ENCODE measurements at places on chromosomes 7 and 10. TPM values are rescaled to one million over a fixed set of nuclear protein-coding genes. Genes with fewer than 3 reads are reported as not detected.

Gene BHLHA15
- 0.57 TPM for total RNA-seq

- peaks cover 19% of the 10 kb centered on the region for H3K4me1 ChIP-seq
- H3K36me3 ChIP-seq, result no peaks in the 10 kb centered on the region
- H3K27ac ChIP-seq, result no peak overlapping the region
- no peak overlapping the region for H3K4me3 ChIP-seq
- DNase-seq, result no peak
These were observed 171.2 kb downstream of the ARHGAP12 start for GRCh38 chr10:31757386-31757791.

Gene UNCX
- not detected for total RNA-seq

DNA sequence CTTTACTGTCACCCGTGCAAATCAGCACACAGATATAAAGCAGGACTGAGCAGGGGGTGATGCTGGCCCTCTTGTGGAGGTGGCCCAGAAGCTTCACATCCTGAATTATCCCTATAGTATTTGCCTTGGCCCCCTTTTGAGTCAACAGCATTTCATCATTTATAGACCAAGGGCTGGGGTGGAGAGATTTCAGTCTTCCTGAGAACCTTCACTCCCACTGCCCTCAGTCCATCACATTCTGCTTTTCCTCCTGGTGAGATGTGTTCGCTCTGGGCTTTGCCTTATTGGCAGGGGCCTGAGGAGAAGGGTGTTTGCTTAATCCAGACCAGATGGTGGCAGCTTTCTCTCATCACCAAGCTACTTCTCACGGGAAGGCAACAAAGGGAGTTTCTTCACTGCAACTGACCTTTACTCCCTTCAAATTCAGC lies 47.7 kb downstream of the NOC3L start:
- H3K4me3 ChIP-seq, result no peak overlapping the region
- H3K27me3 ChIP-seq, result no peaks in the 10 kb centered on the region
- peaks cover 3% of the 10 kb centered on the region for H3K4me1 ChIP-seq

DNA sequence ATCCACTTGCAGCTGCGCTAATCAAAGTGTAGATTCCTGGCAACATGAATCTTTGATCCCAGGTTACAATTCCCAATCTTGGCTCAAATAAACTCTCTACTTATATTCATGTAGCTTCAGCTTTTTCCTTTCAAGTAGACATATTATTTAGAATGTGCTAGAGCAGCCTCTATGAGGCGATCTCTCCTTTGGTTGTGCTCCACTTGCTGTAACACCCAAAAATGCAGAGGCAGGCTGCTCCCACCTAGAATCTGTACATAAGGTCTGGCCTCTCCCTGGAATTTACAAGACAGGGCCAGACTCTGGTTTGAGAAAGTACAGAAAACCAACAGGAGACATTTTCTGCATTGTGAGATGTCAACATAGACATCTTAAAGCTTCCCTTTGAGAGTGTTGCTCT lies 23.1 kb downstream of the ZNF107 start:
- no peak overlapping the region for H3K27ac ChIP-seq
- H3K4me1 ChIP-seq, result no peaks in the 10 kb centered on the region
- H3K4me3 ChIP-seq, result no peak overlapping the region
- no peak for DNase-seq
- H3K27me3 ChIP-seq, result no peaks in the 10 kb centered on the region

Gene GJC3
- not detected for total RNA-seq

Gene CUX1
- 50.6 TPM for total RNA-seq

- H3K4me3 ChIP-seq, result no peak overlapping the region
- DNase-seq, result no peak
- no peak overlapping the region for H3K27ac ChIP-seq
- peaks cover under 1% of the 10 kb centered on the region for H3K4me1 ChIP-seq
- H3K27me3 ChIP-seq, result peaks cover 5% of the 10 kb centered on the region
- H3K36me3 ChIP-seq, result no peaks in the 10 kb centered on the region
These were observed 14.5 kb downstream of the VENTX start for GRCh38 chr10:133252223-133252552.

GRCh38 chr10:91953600-91954160 lies 30.1 kb downstream of the BTAF1 start:
- no peak for DNase-seq
- no peak overlapping the region for H3K4me3 ChIP-seq
- no peaks in the 10 kb centered on the region for H3K27me3 ChIP-seq
- no peak overlapping the region for H3K27ac ChIP-seq
- H3K4me1 ChIP-seq, result no peaks in the 10 kb centered on the region

Gene NPC1L1
- 0.07 TPM for total RNA-seq

DNA sequence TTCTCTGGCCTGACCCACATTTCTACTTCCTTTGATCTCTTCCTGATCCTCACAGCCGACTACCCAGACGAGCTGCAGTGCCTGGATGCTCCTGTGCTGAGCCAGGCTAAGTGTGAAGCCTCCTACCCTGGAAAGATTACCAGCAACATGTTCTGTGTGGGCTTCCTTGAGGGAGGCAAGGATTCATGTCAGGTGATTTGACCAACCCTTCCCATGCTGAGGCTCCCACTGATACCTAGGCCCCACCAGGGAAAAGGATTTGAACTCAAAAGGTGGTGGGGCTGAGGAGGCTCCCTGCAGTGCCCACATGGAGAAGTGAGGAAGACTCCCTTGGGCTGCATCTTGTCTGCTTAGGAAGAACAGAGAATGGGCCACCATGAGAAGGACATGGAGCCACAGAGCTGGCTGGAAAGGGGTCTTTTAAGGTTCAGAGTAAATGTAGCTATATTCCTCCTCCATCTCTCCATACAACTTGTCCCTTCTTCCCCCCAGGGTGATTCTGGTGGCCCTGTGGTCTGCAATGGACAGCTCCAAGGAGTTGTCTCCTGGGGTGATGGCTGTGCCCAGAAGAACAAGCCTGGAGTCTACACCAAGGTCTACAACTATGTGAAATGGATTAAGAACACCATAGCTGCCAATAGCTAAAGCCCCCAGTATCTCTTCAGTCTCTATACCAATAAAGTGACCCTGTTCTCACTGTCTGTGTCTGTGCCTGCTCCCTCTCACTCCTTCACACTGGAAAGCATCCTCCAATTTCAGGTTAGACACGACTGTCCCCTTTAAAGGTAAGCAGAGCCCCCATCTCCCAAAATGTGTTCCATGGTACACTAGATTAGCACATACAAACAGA lies 3.3 kb downstream of the PRSS1 start:
- no peaks in the 10 kb centered on the region for H3K4me1 ChIP-seq
- no peaks in the 10 kb centered on the region for H3K36me3 ChIP-seq
- no peak overlapping the region for H3K4me3 ChIP-seq
- peaks cover 10% of the 10 kb centered on the region for H3K27me3 ChIP-seq

Gene ELMO1
- 17.8 TPM for total RNA-seq

GRCh38 chr7:152937282-152937681 lies 177.7 kb downstream of the ACTR3B start:
- H3K36me3 ChIP-seq, result no peaks in the 10 kb centered on the region
- H3K27ac ChIP-seq, result no peak overlapping the region

DNA sequence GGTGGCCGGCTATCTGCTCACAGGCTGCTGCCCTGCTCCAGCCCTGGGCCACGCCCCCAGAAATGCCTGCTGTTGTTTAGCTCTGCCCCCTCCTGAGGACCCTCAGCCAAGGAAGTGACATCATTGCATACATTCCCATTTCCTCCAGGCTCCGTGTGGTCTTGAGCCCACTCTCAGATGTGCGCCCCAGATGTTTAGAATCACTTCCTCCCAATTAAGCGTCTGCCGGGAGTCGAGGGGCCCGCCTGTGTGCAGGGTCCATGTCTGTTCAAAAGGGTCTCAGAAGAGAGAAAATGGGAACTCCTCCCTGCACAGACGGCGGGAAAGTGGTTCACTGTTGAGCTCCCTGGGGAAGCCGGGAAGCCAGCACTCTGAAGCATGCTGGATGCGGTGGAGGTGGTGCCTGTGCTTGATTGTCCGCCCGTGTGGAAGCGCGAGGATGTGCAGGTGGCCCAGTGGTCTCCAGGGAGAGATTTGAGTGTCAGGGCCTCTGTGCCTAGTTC lies 116.9 kb upstream of the PPIF start:
- peaks cover 20% of the 10 kb centered on the region for H3K36me3 ChIP-seq
- DNase-seq, result no peak
- H3K4me3 ChIP-seq, result no peak overlapping the region
- H3K27me3 ChIP-seq, result no peaks in the 10 kb centered on the region
- H3K27ac ChIP-seq, result no peak overlapping the region
- H3K4me1 ChIP-seq, result peaks cover 21% of the 10 kb centered on the region

Gene TEX36
- not detected for total RNA-seq

DNA sequence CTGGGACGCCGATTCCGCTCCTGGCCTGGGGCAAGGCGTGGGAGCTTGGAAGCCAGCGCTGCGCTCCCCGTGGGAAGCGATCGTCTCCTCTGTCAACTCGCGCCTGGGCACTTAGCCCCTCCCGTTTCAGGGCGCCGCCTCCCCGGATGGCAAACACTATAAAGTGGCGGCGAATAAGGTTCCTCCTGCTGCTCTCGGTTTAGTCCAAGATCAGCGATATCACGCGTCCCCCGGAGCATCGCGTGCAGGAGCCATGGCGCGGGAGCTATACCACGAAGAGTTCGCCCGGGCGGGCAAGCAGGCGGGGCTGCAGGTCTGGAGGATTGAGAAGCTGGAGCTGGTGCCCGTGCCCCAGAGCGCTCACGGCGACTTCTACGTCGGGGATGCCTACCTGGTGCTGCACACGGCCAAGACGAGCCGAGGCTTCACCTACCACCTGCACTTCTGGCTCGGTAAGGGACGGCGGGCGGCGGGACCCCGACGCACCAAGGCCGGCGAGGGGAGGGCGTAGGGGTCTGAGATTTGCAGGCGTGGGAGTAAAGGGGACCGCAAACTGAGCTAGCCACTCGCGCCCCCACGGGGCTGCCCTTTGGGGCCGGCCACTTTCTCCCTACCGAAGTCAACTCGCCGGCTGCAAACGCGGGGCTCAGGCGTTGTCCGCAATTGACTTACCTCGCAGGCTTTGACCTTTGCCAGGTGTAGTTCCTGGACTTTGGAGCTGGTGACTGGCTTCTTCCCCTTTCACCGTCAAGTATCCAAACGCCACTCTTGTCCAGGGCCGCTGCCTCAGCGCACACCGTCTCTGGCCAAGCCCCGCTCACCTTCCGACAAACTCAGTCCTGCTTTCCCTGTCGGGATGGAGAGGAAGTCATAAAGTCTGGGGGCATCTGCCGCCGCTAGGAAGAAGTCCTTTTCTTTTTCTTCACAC lies at the start of gene SCIN:
TSS of gene SCIN (plus strand) at position 187 of the 928 bp plus-strand sequence. CDS start at position 254, 67 bp downstream.
- H3K27me3 ChIP-seq, result peaks cover 26% of the 10 kb centered on the region
- H3K27ac ChIP-seq, result no peak within 1 kb of the TSS
- H3K36me3 ChIP-seq, result no peaks in the 10 kb centered on the region
- DNase-seq, result peak; percentile 30
